Activated CD4-positive, alpha-beta T cell treated with anti-CD3 and anti-CD28 coated beads for 24 hours (primary cell): ENCODE measurements at places on chromosomes 16 and 17.

DNA sequence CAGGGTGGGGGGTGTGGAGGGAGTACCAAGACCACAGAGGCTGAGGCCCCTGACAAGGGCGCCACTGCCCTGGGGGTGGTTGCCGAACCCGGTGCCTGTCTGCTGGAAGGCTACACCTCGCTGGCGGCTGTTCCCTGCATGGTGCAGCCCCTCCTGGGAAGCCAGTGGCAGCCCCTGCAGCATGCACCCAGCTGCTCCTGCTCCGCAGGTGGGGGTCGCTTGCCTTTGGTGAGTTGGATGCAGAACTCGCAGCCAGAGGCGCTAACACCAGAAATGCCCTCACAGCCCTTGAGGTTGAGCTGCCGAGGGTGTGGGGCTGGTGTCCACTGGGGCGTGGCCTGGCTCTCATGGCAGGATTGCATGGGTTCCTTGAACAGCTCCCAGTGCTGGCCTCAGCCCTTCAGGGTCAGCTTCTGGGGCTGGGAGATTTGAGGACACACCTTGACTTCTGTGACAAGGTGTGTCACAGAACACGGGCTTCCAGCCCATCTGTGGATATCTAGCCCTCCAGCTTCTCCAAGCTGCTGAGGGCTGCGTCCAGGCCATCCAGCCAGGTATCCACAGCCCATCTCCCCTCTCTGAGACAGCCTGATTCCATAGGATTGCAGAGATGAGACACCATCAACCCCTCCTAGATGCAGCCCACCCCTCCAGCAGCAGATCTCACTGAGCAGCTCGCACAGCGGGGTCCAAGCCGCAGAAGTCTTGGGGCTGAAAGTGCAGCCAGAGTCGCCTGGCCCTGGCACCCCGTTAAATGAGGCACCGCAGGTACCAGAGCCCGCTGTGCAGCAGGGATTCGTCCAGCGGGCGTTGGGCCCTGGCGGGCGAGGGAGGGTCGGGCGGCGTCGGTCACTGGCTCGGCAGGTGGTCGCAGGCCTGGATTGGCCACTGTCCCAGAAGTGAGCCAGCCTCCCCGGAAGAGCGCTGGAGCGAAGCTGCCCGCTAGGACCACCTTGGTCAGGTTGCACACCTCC, 586.3 kb downstream of the KCNJ18 start:
- DNase-seq = no peak

GRCh38 chr17:3762922-3763776, 37.8 kb downstream of the ITGAE start:
- no peak for DNase-seq

DNA sequence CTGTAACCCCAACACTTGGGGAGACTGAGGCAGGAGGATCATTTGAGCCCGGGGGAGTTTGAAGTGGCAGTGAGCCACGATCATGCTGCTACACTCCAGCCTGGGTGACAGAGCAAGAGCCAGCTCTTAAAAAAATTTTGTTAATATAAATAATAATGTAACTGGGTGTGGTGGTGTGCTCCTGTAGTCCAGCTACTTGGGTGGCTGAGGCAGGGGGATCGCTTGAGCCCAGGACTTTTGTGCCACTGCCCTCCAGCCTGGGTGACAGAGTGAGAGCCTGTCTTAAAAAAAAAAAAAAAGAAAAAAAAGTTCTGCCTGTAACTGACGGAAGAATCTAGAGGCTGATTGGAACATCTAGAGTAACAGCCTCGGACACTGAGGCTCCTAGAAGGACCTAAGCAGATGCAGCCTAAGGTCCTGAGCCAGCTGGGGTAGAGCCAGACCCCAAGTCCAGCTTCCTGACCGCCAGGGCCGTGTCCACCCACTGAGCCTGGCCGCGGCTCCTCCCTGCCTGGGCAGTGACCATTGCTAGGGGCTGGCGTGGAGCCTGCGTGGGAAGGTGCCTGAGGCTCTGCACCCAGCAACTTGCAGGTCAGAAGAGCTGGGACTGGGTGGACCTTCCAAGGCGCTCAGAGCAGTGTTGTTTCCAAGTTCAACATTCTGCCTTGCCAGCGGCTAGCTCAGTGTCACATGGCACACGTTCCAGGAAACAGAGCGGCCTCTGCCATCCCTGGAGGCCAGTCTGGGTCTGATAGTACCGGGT, 209.4 kb upstream of the CIBAR2 start:
- DNase-seq = no peak

DNA sequence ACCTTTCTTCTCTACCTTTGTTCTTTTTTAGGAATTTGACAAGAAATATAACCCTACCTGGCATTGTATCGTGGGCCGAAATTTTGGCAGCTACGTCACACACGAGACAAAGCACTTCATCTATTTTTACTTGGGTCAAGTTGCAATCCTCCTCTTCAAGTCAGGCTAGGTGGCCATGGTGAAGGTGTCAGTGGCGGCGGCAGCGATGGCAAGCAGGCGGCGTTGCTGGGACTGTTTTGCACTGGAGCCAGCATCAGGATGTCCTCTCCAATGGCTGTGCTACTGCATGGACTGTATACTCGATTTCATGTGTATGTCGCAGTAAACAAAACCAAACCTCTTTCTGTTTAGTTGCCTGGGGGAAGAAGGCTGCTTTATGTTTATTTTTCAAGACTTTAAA, 5.9 kb downstream of the DYNLL2 start:
- no peak for DNase-seq

GRCh38 chr17:2854143-2855055, 58.2 kb downstream of the RAP1GAP2 start:
- no peak for DNase-seq

DNA sequence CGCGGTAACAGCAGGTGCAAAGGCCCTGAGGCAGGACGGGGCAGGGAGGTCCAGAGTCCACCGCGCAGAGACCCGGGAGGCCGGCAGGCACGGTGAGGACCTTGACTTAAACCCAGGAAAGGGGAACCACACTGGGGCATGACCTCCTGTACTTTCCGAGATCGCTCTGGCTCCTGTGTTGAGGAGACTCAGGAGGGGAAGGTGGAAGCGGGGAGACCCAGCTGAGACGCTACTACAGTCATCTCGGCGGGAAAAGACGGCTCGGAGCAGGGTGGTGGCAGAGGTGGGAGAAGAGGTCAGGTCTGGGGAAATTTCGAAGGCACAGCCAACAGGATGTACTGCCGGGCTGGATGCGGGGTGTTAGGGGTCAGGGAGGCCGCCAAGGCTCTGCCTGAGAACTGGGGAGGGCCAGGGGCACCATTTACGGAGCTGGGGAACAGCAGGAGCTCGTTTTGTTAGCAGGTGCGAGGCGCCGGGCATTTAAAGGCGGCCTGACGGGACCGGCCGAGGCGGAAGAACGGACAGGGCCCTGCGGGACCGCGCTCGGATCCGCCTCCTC, 22.3 kb downstream of the NPTX1 start:
- no peak for DNase-seq

DNA sequence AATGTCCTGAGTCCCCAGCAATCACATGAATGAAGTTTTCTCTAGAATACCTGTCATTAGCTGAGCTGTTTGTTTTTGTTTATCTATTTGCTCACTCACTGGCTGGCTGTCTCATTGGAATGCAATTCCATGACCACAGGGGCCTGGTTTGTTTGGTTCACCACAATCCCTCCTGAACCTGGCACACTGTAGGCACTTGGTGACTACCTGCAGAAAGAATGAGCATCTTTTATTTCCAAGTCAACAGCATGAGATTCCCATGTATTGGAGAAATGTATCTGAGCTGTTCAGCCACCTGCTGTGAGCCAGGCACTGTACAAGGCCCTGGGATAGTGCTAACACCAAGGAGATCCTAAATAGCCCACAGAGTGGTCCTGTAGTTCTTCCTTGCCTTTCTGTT, 345.1 kb downstream of the XYLT1 start:
- DNase-seq = no peak

DNA sequence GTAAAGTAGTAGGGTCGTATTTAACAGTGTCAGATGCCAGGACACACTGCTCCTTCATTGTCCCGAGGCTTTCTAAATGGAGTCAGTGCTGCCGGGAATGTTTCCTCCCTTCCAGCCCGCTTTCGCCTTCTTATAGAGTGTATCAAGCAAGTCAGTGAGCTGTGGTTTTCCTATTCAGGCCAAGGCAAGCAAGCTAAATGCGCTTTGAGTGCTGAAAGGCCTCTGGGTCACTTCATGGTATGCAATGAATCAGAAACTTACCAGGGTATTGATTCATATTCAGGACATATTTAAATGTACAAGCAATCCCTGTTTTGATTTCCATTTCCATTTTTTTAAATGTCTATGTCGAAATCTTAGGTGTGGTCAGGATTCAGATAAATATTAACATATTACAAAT, 327.9 kb upstream of the SOX9 start:
- DNase-seq = no peak

- no peak for DNase-seq
Measured at GRCh38 chr16:47047524-47048203, 74.2 kb upstream of the DNAJA2 start.

DNA sequence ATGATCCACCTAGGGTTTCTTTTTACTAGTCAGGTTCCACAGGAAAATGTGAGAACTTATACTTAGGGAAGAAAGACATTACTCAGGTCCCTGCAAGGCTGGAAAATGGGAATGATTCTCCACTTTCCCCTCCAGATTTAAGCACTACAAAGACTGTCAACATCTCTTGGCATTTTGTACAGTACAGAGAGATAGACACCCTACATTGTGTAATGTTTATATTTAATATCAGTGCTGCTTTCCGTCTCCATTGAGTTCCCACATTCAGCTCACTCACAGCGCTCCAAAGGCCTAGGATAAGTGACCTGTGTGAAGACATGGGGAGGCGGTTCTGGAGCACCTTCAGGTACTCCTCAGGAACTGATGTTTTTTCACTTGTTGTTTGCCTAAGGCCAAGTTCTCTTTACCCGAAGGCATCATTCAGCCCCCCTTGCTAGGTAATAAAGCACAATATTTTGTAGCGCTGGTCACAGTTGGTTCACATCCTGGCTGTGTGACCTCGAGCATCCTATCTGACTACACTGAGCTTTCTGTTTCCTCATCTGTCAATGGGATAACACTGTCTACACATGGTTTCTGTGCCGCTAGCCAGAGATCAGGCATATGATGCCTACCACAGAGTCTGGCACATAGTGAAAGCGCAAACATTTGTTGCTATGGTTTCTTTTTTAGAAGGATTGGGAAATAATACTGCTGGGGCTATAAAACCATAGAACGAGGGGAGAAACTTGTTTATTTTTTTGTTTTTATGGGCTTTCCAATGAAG, 226.6 kb downstream of the ZFHX3 start:
- DNase-seq = no peak

DNA sequence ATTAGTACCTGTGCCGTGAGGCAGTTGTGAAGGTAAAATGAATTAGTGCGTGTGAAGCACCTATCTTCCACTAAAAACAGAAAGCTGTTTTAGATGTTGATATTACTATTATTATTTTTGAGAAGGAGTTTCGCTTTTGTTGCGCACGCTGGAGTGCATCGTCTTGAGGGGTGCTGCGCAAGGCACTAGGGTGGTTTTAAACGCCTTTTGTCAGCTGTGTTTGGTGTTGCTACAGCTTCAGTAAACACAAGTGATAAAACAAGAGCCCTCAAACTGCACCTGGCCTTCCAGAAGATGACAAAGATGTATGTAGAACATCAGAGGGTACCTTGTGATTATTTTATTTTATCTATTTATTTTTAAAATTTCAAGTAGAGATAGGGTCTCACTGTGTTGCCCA, 38.2 kb downstream of the PLCG2 start:
- DNase-seq = no peak

GRCh38 chr17:3801792-3802191, 804 bp upstream of the ITGAE start:
- no peak for DNase-seq

DNA sequence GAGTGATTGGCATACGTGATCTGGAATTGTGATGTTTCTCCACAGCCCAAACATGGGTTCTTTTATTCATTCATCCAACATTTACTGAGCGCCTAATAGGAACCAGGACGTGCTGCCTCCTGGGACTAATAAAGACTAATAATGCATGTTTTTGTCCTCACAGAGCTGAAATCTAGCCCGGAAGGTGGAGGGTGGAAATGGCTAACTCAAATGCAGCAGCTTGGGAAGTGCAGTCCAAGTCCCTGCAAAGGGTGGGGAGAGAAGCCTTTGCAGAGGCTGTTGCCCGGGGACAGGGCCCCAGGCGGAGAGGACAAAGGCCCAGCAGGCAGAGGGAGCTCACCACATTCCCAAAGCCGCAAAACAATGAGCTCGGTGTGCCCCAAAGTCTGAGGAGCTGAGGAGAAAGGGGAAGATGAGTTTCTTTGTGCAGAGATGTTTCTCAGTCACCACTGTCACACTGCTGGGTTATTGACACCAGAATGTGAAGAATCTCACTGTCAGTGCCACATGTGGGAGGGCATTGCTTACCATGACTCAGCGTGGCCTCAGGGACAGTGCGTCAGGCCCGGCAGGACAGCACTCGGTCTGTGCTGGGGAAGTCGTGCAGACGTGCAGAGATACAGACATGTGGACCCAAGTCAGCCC, 118.2 kb upstream of the CHMP6 start:
- no peak for DNase-seq

GRCh38 chr17:27578718-27579085, 52.3 kb upstream of the LGALS9 start:
- peak; percentile 48 for DNase-seq

DNA sequence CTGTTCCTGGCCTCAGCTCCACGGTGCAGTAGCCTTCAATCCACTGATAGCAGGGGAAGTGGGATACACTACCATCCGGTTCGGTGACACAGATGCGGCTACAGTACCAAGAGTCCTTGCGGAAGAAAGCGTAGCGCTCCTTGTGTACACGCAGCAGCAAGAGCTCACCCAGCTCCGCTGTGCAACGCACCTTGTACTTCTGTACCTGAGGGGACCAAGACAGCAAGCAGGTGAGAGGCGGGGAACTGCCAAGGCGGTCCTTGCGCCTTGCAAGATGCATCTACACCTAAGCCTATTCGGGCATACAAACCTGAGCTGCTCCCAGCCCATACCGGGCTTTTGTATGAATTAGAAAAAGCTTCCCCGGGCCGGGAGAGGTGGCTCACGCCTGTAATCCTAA, 1.5 kb downstream of the ALOXE3 start:
- DNase-seq = no peak

GRCh38 chr16:84673561-84673960, 25.2 kb downstream of the KLHL36 start:
- DNase-seq = no peak

- no peak for DNase-seq
Measured at GRCh38 chr16:82735673-82736091, 108.9 kb downstream of the CDH13 start.

- no peak for DNase-seq
Measured at GRCh38 chr17:56424543-56425044, 168.9 kb upstream of the NOG start.

DNA sequence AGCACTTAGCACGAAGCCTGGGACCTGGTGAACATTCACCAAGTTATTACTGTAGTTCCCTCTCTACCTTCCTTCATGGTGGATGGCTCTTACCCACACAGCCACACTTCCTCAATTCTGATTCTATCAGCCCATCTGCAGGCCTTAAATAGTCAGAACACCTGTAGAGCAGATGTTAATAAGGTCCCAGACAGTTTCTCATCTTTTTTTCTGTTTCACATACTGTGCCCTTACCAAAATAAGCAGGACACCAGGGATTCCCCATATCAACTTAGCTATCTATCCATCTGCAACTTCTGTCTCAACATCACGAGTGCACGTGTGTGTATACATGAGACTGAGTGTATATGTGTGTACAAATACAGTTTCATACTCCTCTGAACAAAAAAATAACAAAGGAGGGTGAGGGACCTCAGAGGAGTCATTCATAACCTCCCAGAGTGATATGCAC, 2.8 kb downstream of the RECQL5 start:
- DNase-seq = no peak
